ENCODE measurements at places on chromosomes 13 and 19.

DNA sequence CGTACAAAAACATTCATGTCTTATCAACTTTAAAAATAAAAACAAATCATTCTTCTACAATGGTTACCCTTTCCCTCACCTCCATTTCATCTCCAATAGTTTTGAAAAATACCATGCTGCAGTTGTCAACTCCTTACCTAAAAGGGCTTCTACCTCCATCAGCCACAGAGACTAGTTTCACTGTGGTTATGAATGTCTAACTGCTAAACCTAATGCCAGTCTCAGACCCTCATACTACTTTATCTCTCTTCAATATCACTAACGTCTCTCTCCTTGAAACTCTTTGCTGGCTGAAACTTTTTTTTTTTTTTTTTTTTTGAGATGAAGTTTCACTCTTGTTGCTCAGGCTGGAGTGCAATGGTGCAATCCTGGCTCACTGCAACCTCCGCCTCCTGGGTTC, 27.1 kb downstream of the LNX2 start:
- no peak for DNase-seq

- DNase-seq, result no peak
Observed at GRCh38 chr13:65330691-65331090, 1899.4 kb downstream of the PCDH9 start.

- no peak for DNase-seq
Observed at GRCh38 chr19:44644402-44645016, 799 bp downstream of the PVR start.

GRCh38 chr19:13995878-13996765, 10.0 kb downstream of the RFX1 start:
- no peak for DNase-seq
